Activated T-helper 2 cell treated with anti-CD3 and anti-CD28 coated beads, Interferon-gamma antibody, Interleukin-2, Interleukin-4, amounts not matched to agents 10 μg/mL and 5 μg/mL and 100 μg/mL, durations not matched to agents 14 hours and 24 hours and 36 hours (primary cell): ENCODE measurements at places on chromosomes 5 and 9.

GRCh38 chr9:136119061-136119882 is 597 bp upstream of the TMEM250 start:
- DNase-seq: no peak

DNA sequence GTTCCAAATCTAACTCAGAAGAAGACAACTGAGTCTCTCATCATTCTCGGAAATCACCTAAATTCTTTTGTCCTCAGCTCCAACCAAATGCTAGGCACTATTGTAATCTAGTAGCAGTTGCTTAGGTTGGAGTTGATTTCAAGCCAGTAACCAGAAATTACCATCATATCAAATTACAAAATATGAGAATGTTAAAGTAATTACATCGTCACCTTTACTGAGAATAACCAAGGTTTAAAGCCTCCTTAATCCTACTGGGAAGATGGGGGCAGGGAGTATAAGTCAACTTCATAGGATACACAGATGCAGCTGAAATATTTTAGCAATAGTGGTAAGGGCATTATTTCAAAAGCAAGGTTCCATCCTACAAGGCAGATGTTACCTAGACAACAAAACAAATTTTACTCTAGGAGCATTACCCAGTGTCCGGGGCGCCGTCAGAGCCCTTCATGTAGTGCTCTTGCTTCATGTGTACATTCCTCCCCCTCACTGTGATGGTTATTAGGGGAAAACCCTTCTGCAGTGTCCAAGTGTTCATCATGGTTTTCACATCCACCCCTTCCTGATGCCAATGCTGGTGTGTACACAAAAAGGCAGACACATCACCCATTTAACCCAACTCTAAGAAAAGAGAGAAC is 19.5 kb downstream of the ERAP1 start:
- DNase-seq: no peak

- no peak for DNase-seq
Measured at GRCh38 chr5:14900693-14901461, 29.3 kb upstream of the ANKH start.

GRCh38 chr9:111872886-111873285 is 23.7 kb upstream of the UGCG start:
- no peak for DNase-seq

DNA sequence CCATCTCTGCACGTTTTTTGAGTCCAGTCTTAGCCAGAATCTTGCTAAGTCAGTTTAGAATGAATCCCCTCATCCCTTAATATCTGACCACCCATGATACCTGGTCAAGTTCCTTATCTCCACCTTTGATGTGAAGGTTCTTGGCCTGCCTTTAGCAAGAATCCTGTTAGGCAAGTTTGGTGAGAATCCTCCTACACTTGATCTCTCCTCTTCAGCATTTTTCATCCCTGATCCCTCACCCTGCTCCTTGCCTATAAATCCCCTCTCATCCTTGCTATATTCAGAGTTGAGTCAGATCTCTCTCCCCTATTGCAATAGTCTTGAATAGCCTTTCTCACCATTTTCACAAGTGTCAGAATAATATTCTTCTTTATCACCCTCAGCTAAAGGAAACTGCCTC is 31.0 kb downstream of the SMIM23 start:
- DNase-seq: no peak

DNA sequence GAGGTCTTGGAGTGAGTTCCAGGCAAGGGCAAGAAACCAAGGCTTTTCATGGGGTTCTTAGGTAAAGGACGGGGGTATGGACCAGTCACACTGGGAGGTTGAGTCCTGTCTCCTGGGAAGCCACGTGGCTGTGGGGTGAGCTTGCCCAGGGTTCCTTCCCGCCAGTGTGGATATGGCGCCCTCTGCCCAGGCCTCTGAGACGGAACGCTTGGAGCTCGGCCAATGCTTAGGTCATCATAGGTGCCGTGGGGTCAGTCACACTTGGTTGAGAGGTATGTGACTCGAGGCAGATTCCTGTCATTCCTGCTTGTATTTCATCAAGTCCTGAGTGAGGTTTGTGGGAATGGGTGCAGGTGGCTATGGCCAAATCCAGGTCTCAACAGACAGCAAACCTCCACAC is 46.2 kb downstream of the TENT4A start:
- no peak for DNase-seq

- no peak for DNase-seq
Measured at GRCh38 chr5:66814146-66814991, 218.2 kb downstream of the MAST4 start.

GRCh38 chr5:3411363-3411762 is 184.3 kb upstream of the IRX1 start:
- DNase-seq: no peak

- no peak for DNase-seq
Measured at GRCh38 chr9:13665418-13666066, 386.1 kb upstream of the MPDZ start.

- no peak for DNase-seq
Measured at GRCh38 chr9:77848897-77849296, 182.7 kb downstream of the GNAQ start.

GRCh38 chr9:88534456-88535225 is at the start of gene NXNL2:
Gene NXNL2, plus strand, starts transcription at chr9:88535178. Its CDS starts 257 bp downstream, at chr9:88535435.
- no peak for DNase-seq

DNA sequence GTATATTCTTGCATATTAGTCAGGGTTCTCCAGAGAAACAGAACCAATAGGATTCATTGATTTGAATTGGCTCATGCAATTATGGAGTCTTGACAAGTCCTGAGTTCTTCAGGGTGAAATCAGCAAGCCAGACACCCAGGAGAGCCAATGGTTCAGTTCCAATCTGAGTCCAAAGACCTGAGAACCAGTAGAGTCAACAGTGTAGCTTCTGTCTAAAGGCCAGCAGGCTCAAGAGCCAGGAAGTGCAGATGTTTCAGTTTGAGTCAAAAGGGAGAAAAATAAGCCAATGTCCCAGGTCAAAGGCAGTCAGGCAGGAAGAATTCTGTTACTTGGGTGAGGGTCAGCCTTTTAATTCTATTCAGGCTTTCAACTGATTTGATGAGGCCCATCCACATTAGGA is 37.8 kb upstream of the ANKRD34B start:
- DNase-seq: no peak

- DNase-seq: no peak
Measured at GRCh38 chr5:107603349-107603748, 67.4 kb downstream of the EFNA5 start.

GRCh38 chr5:172939071-172939470 is 20.2 kb upstream of the RPL26L1 start:
- DNase-seq: no peak

GRCh38 chr9:37146410-37146809 is 26.0 kb downstream of the ZCCHC7 start:
- DNase-seq: no peak

- no peak for DNase-seq
Measured at GRCh38 chr9:132234535-132234934, 72.7 kb downstream of the NTNG2 start.

DNA sequence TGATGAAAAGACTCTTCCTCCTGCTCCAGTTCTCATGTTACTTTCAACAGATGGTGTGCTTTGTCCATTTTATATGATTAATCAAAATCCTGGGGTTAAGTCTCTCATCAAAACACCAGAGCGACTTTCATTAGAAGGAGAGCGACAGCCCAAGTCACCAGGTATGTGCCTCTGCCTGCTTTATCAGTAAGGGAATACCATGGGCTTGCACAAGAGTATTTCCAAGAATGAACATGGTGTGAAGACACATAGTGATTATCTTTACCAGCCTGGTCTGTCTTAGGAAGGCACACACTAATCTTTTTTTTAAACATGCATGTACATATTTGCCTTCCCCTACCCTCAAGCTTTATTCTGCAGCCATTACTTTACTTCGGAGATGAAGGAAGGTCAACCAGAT is 15.2 kb downstream of the NUP214 start:
- no peak for DNase-seq

DNA sequence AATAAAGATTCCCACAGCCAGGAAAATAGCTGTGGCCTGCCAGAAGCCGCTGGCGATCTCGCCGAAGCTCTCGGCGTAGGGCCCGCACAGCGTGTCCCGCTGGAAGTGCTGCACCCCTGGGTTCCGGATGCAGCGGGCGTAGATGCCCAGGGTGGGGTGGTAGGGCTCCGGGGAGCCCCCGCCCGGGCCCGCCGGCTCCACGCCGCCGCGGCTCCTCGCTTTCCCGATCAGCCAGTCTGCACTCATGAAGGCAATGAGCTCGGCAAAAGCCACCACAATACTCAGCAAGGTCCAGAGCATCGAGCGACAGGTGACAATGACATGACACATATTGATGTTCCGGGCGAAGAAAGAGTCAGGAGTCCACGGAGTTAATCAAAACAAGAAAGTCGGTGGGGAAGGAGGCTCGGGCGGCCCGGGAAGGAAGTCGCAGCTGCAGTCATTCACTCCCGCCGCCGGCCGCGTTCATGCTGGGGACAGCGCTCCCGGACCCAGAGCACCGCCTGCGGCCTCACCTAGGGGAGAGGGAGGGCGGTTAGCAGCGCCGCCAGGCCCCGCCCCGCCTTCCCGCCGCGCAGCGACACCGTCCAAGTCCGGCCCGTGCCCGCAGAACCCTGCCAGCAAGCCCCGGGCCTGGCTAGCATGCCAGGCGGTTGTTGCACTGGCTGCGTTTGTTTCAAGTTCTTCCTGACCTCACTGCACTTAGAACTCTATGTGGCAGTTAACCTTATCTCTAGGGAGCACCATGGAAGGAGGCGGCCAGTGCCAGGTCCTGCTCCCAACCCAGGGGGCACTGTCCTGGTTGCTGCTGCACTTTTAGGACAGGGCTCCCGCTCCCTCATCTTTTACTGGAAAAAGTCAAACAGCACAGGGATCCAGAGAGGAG is 138.4 kb downstream of the LHFPL2 start:
- DNase-seq: peak; percentile 9

DNA sequence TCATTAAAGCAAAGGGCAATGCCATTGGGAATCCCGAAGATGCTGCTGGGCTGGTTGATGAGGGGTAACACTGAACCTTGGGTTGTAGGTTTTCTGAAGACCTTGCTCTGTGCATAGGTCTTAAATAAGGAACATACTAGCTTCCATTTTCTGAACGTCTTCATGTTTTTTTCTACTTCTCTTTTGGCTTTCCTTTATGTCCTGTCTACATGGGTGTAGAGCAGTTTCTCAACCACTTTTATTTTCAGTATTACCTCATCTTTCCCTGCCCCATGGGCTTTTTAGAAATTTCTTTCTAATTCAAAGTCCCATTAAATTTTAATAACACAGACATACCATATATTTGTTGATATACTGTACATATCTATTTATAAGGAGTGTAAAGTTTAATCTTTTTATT is at the start of gene IFNA14:
Gene IFNA14 (minus strand): TSS at position 95 of the 400 bp plus-strand sequence. CDS start 70 bp downstream, at position 25.
- no peak for DNase-seq

DNA sequence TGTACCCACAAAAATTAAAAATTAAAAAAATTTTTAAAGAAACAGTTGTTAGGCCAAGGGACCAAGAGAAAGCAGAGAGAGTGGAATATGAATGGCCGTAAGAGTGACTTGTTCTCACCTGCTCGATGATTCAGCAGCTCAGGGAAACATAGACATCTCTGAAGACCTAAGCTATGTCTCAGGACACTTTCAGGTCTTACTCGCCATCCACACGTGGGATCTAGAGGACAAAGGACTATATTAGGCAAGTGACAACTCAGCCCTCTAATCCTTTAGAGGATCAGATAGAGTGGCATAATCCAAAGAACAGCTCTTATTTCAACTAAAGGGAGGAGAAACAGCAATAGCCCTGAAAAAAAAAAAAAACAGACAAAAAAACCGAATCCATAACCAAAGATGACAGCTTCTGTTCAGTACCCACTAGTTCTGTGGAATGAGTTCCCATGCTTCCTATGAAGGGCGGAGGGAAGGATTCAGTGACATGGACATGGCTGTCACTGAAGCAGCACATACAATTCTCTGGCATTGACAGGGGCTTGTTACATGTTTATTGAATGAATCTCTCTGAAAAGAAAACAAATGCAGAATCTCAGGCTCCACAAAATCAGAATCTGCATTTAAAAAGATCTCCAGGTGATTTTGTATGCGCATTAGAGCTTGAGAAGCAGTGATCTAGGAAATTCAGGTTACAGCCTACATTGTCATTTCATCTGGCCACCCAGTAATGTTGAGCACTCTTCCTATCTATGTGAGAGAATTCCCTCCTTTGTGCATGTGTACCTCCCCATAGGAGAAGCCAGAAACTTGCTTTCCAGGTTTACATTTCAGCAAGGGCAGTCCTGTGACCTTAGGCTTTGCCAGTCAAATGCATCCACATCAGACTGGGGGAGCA is 96.0 kb downstream of the KIAA1958 start:
- no peak for DNase-seq

DNA sequence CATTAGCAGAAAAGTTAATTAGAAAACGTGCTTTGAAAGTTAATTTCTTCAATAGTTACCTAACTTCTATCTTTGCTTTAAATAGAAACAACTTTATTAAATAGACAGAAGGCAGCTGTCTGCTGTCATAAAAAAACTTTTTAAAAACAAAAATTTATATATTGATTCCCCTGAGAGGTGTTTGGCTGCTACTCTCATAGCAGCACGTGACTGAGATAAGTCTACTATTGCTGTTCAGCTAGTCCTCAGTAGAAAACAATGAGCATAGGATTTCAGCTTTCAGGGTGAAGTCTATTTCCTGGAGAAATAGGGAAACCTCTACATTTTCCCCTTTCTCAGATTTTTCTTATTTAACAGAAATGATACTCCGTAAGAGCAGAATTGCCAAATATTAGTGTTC is 135.0 kb upstream of the FBN2 start:
- no peak for DNase-seq

- DNase-seq: no peak
Measured at GRCh38 chr5:41115281-41115680, 44.1 kb upstream of the MROH2B start.

- DNase-seq: no peak
Measured at GRCh38 chr9:108213511-108213910, 642.3 kb downstream of the ACTL7B start.

DNA sequence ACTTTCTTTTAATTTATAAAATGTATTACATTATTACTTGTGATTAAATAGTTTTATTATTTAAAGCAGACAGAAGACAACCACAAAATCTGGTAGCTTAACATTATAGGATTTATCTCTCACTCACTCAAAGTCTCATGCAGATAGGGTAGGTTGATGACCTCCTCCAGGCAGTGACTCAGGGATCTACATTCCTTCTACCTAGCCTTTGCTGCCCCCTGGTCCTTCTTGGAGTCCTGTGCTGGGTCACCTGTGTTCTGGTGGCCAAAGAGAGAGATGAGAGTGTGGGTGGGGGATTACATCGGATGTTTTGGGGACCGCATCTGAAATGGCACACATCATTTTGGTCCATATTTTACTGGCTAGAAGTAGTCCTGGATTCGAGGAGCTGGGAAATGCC is 95.7 kb upstream of the CTSL start:
- no peak for DNase-seq

DNA sequence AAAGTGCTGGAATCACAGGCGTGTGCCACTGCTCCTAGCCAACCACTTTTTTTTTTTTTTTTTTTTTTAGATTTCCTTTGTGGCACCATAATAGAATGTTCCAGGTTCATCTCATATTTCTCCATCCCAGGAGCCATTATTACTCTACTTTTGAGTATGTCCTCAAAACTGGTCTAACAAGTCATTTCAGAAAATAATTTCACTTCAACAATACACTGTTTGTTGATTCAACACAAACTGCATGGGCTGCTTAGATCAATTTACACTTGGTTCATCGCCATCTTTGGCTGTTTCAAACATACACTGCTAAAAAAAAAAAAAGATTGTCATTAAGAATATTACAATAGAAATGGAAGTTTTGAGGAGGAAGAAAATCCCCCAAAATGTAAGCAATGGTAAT is 57.9 kb downstream of the CSNK1A1 start:
- DNase-seq: no peak
